Astrocyte of the spinal cord (primary cell): ENCODE measurements at places on chromosomes 12 and 14.
A peak's percentile ranks its signal among the peaks of the same experiment; 100 is the strongest.

DNA sequence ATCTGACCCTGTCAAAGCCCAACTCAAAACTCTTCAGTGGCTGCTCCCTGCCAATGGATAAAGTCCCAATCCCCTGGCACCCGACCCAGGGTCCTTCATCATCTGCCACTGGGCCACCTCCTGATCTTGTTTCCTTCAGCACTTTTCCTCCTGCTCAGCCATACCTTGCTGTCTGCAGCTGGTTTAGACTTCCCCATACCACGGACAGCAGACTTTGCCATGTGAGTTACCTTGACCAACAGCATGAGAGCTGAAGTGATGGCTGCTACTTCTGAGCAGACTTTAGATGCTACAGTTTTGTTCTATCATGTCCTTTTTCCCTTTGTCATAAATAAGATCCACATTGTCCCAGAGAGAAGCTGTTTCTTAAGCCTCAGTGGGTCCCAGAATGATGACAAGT, 33.3 kb upstream of the STON2 start:
- DNase-seq, result no peak

GRCh38 chr14:37778135-37778943, 182.9 kb downstream of the TTC6 start:
- no peak for DNase-seq

- DNase-seq, result no peak
These were observed 2.9 kb upstream of the AGAP2 start for GRCh38 chr12:57741413-57741789.

- no peak for DNase-seq
These were observed 174.9 kb downstream of the BCAT1 start for GRCh38 chr12:24773996-24774395.

DNA sequence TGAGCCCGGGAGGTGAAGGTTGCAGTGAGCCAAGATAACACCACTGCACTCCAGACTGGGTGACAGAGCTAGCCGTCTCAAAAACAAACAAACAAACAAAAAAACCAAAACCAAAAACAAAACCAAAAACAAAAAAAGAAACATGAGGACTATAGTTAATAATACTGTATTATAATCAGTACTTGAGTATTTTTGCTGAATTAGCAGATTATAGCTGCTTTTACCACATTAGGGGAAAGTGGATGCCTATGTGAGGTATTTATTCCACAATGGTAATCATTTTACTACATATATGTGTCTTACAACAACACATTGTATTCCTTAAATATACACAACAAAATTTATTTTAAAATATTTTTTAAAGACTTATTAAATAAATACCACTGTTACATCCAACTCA, 101.4 kb upstream of the PPP4R3A start:
- no peak for DNase-seq

DNA sequence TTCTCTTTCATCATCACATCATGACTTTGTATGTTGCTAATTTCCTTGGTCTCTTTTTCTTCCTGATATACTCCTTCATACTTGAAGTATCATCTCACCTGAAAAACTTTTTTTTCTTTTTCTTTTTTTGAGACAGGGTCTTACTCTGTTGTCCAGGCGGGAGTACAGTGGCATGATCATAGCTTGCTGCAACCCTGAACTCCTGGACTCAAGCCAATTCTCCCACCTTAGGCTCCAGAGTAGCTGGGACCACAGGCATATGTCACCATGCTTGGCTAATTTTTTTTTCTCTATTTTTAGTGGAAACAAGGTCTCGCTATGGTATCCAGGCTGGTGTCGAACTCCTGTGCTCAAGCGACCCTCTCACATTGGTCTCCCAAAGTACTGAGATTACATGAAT, 107.6 kb downstream of the RALGAPA1 start:
- DNase-seq, result no peak

DNA sequence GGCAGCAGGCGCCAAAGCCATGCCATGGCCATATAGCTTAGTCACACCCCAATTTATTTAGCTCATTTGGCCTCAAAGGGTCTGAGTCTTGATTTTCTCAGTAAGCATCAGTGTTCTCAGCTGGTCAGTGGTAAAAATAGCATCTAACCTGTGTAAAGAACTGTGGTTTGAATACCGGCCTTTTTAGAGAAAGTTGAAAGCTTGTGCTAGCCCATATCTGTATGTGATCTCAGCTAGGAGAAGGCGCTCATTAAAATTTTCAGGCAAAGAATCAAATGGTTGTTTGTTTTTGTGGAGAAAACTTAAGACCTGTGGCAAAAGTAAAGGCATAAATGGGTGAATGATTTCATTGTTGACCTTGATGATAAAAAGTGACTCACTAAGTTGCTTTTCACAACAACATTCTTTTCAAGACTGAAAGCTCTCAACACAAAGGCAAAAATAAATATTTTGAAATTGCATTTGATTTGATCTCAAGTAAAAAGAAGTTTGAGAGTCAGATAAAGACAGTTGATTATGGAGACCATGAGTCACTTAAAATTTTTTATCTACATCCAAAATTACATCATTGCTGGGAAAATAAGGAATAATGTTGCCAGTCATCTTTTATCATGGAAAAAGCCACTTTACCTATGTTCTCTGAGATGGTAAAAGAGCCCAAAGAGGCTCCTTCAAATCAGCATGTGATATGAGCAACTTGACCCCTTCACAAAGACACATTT, 128.5 kb upstream of the RGS6 start:
- DNase-seq, result peak; percentile 74

GRCh38 chr14:55336162-55336561, 64.9 kb downstream of the FBXO34 start:
- peak; percentile 31 for DNase-seq

- peak; percentile 46 for DNase-seq
These were observed 46.0 kb upstream of the BMP4 start for GRCh38 chr14:54002653-54003052.

DNA sequence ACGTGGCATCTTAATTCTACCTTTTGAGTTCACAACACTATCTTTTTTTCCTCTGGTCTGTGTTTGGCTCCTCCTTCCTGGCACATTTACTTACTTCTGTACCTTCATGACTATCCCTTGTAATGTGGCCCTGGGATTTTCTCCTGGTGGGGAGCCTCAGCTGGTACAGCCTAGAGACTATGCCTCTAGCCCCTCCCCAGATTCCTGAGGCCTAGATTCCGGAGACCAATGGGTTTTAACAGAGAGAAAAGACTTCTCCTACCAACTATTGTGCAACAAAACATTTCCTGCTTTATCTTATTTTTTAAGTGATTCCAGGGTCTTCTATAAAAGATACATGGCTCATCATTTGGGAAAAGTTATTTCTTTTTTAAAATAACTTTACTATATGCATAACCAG, 216.2 kb upstream of the KRR1 start:
- DNase-seq, result no peak

DNA sequence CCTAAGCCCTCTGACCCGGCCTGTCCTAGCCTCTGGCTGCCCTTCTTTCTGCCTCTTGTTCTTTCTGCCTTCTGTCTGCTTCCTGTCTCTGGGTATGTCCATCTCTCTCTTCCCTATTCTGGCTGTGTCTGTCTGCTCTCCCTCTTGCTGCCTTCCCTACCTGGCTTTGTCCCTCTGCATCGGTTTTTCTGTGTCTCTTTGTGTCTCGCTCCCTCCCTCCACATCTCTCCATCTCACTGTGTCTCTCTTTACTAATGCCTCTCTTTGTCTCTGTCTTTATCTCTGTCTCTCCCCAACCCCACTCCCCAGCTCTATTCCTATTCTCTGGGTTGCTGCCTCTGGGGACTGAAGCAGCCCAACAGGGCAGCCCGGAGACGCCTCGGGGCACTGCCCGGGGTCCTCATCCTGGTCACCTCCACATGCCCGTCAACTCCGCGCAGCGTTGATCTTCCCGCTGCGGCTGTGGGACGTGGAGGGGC, 10.1 kb downstream of the SHMT2 start:
- no peak for DNase-seq

- DNase-seq, result no peak
These were observed 43.2 kb downstream of the SLC5A8 start for GRCh38 chr12:101166866-101167265.

DNA sequence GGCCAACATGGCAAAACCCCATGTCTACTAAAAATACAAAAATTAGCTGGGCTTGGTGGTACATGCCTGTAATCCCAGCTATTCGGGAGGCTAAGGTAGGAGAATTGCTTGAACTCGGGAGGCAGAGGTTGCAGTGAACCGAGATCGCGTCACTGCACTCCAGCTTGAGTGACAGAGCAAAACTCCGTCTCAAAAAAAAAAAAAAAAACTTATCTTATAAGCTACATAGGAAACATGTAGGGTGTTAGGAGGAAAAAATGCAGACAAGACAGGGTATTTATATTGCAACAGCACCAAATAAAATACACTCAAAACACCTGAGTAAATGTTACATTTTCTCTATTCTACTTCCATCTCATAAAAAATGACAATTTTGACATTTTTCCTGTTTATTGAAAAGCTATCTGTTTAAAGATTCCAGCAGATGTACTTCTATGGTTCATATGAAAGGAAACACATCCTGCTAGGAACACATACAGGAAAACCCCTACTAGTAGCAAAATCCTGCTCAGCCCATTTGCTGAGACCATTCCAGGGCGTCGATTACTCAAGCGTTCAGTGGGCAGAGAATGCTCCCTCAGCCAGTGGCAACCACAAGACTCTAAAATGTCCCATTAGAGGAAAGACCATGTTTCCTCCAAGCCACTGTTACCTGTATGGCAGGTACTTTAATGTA, 19.7 kb downstream of the CORO1C start:
- no peak for DNase-seq

DNA sequence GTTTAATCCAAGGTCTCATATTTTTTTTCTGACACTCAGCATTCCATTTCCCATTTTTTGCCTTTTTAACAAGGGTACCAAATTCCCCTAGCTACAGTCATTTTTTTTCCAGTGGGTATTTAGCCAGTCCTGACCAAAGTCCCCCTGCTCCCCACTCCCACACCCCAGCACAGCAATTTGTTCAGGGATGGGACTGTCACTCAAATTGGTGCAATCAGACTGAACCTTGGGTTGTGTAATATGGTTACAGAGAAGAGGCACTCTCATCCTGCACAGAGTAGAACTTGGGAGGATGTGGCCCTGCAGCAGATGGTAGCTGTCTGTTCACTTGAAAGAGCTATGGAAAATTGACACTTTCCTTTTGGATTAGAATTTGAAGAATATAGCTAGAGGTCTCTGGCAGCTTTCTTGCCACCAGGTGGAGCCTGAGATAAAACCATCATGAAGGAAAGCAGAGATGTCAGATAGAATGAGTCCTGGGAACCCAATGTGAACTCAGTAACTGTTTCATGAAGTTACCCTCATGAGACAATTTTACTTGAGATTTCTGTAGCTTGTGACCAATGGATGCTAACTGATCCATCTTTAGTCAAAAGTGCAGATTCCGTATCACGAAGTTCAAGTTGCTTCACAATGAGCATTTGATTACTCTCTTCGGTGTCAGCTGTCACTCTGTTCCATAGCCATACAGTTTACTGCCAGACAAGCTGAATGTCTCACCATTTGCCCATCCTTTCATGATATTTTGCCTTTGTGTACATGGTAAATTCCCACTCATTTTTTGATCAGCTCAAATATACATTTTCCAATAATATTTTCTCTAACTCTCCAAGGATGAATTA, 394.0 kb upstream of the SYT1 start:
- DNase-seq, result peak; percentile 66

GRCh38 chr14:82251494-82251893, 717.8 kb upstream of the SEL1L start:
- no peak for DNase-seq

GRCh38 chr14:63375769-63376168, 57.0 kb upstream of the GPHB5 start:
- no peak for DNase-seq

- no peak for DNase-seq
These were observed 12.8 kb upstream of the AQP2 start for GRCh38 chr12:49937639-49938300.

DNA sequence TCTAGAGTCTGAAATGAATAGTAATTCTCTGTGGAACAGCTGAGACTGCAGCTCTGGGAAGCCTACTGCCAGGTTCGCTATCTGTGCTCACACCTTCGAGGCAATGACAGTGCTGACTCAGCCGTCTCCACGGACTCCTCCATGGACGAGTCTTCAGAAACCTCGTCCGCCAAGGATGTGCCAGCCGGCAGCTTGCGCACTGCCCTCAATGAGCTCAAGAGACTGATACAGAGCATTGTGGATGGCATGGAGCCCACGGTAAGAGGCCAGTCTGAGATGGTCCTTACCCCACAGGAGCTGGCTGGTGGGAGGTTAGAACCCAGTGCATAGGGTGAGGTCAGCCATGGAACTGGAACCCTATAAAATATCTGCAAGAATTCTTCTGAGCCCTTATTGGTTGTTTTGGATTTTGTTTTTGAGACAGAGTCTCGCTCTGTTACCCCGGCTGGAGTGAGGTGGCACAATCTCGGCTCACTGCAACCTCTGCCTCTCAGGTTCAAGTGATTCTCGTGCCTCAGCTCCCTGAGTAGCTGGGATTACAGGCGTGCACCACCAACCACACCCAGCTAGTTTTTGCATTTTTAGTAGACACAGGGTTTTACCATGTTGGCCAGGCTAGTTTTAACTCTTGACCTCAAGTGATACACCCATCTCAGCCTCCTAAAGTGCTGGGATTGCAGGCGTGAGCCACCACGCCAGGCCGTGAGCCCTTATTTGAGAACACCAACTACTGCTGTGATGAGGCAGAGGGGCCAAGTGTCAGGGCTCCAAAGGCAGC, 43.9 kb downstream of the RAB35 start:
- no peak for DNase-seq

DNA sequence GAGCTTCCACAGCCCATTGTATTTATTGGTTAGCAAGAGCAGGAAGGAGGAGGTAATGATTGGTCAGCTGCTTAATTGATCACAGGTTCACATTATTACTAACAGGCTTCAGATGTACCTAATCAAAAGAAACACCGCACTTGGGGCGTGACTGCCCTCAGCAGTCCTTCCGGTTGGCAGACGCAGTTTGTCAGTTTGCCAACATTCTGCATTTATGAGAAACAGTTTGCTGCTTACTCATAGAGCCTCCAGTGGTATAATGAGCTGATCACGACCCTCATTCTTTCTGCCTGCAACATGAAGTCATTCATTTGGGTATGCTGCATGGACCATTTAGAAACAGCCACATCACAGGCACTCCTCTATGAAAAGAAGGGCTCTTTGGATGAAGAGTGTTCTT, 42.5 kb upstream of the PPM1H start:
- DNase-seq, result peak; percentile 27

- DNase-seq, result no peak
These were observed 3.2 kb downstream of the BIN2 start for GRCh38 chr12:51320695-51321320.

DNA sequence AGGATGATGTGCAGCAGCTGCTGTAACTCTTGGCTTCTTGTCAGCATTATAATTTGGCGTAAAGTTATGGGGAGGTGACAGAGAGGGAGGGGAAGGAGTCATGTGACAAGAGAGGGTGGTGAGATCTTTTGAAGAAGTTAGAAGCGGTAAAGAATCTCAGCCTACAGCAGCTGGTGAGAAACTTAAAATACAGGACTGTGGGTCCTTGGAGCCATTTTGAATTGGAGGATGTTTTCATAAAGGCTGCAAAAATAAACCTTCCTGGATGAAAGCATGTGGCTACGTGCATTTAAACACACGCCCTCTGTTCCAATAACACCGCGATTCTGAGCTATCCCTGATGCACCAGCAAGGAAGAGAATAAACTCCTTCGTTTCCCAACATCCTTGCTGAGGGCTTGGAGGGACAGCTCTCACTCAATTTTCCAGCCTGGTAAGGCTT, 133.7 kb downstream of the TMEM30B start:
- DNase-seq, result peak; percentile 79
